ENCODE measurements at places on chromosomes 13 and 19. TPM values are rescaled to one million over a fixed set of nuclear protein-coding genes. Genes with fewer than 3 reads are reported as not detected.

The KCNN1 gene
- 0.05 TPM for total RNA-seq

The ZNF813 gene
- 4.1 TPM for total RNA-seq

The GRIN2D gene
- 0.33 TPM for total RNA-seq

The TSHZ3 gene
- total RNA-seq = 0.61 TPM

The ONECUT3 gene
- not detected for total RNA-seq

The GPC5 gene
- 22.4 TPM for total RNA-seq

The PRODH2 gene
- 56.4 TPM for total RNA-seq

The CPT1C gene
- total RNA-seq = 0.50 TPM

The SACS gene
- 7.2 TPM for total RNA-seq

The TMC4 gene
- total RNA-seq = 1.8 TPM

The TPRX2 gene
- not detected for total RNA-seq

The ZNF541 gene
- total RNA-seq = 0.08 TPM

The RASGRP4 gene
- total RNA-seq = 2.4 TPM

The GPR12 gene
- total RNA-seq = not detected

The SIRT6 gene
- 12.7 TPM for total RNA-seq

The ZNF98 gene
- total RNA-seq = 0.25 TPM

Data from liver (tissue), 10 donors.